ENCODE measurements at places on chromosomes 12 and 14.

GRCh38 chr12:113845900-113846674 is 120.0 kb downstream of the RBM19 start:
- DNase-seq, result no peak

DNA sequence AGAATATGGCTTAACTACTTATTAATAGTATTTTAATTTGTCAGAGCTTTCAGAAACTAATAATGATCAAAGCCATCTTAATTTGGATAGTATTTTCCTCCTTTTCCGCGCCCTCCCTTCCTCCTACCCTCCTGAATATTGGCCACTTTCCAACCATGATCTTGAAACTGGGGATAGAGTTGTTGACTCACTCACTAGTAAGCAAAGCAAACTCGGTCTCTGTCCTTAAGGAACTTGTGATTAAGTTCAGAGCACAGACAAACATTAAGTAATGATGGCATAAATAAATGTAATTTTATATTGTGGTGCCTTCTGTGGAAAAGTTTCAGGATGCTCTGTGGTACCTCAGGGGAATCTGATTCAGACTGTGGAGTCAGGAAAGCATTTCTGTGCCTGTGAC is 75.7 kb downstream of the LRRK2 start:
- no peak for DNase-seq

DNA sequence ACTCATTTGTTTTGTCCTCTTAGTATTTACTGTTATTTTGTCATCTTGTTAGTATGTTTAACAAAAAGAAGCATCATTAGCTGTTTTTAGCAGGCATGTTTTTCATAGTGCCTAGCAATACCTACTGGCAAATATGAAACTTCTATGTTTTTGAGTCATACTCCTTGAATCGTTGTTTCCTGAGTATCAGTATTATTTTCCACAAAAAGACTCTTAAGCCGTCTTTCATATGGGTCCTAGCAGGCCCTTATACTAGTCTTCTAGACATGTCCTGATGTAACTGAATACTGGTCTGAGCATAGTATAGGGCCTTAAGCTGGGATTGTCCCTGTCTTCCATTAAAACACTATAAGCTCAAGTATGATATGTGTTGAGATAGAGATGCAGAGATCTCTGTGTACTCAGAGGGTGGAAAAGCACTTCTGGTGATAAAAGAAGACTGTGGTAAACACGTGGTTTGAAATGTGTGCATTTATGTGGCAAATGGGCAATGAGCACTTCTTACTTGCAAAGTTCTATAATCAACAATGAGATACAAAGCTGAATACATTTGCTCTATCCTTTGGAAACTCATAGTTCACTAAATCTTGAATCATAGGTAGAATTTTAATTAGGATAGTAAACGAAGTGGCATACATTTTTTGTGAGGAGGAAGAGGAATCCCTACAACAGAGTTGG is 348.8 kb downstream of the PDZRN4 start:
- DNase-seq, result no peak

DNA sequence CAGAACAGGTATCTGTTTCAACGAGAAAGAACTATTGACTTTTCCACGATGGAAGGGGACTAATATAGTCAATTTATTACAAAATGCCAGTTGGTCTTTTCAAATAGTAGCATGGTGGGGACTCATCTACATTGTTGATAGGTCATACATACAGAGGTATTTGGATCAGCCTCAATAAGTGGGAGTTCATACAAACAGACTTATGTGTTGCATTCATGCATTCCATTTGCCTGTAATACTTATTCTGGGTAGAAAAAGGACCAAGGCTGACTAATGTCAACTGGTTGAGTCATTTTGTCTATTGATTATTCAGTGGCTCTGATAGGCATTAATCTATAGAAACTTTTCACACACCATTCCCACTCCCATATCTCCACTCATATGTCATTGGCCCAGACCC is 41.5 kb upstream of the GLIPR1 start:
- no peak for DNase-seq

- no peak for DNase-seq
Measured at GRCh38 chr12:113612076-113612728, 140.5 kb upstream of the LHX5 start.

Data from mucosa of descending colon (tissue), 3 donors.